ENCODE measurements at places on chromosomes 5 and 9. TPM values are rescaled to one million over a fixed set of nuclear protein-coding genes. Genes with fewer than 3 reads are reported as not detected.

DNA sequence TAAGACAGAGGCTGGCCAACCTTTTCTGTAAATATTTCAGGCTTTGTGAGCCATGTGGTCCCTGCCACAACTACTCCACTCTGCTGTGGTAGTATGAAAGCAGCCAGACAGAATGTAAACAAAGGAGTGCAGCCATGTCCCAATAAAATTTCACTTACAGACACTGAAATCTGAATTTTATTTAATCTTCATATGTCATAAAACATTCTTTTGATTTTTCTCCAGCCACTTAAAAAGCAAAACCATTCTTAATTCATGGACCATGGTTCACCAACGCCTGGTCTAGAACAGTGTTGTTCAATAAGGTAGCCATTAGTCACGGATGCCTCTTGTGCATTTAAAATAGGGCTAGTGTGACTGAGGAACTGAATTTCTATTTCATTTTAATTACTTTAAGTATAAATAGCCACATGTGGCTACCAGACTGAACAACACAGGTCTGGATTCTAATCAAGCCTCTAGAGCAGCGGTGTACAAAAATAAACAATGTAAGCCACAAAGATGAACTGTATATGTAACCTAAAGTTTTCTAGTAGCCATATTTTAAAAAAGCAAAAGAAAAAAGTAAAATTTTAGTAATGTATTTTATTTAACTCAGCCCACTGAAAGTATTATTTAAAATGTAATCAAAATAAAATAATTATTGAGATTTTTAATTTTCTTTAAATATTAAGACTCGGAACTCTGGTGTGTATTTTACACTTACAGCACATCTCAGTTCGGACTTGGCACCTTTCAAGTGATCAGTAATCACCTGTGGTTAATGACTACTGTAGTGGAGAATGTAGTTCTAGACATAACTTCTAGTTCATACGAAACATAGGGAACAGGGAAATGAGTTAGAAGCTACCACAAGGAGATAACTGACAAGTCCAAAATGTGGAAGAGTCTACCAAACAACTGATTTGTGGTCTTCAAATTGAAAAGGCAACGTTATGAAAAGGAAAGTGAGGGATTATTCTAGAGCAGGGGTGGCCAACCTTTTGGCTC, 14.3 kb downstream of the GEMIN5 start:
- no peak for DNase-seq

DNA sequence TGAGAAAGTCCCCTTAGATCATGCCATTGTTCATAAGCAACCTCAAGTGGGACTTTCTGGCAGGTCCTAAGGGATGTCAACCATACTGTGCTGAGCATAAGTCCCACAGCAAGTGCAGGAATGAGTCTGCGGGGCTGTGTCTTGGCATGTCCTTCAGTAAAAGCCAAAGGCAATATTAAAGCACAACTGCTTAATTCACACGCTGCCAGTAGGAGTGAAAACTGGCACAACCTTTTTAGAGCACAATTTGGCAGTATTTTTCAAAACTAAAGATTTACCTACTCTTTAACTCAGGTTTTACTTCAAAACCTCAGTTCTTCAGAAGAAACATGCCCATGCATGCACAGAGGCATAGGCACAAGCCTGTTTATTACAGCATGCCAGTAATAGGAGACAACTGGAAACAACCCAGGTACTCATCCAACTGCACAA, 24.4 kb upstream of the SMAD5 start:
- no peak for DNase-seq

- DNase-seq, result no peak
Measured at GRCh38 chr5:124238350-124238749, 508.1 kb downstream of the ZNF608 start.

IFNA21 gene
- total RNA-seq, result not detected
